ENCODE measurements at places on chromosomes 4 and X. TPM values are rescaled to one million over a fixed set of nuclear protein-coding genes. Genes with fewer than 3 reads are reported as not detected.

CABS1 gene
- total RNA-seq = not detected

GRCh38 chr4:2291705-2292645, 30.1 kb upstream of the MXD4 start:
- no peak for DNase-seq

GRCh38 chr4:70538869-70539268, 20.5 kb downstream of the AMTN start:
- no peak for DNase-seq

DNA sequence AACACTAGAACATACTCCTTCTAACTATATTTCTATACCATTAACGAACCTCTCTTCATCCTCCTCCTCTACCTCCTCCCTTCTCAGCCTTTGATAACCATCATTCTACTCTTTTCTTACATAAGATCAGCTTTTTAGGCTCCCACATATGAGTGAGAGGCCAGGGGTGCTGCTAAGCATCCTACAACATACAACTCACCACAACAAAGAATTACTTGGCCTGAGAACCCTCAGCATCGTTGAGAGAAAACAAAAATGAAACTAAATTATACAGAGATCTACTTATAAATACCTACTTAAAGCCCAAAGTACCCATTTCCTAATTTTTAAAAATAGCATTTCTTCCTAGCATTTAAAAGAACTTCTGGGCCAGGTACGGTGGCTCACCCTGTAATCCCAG, 77.7 kb downstream of the CC2D2A start:
- DNase-seq = no peak

DNA sequence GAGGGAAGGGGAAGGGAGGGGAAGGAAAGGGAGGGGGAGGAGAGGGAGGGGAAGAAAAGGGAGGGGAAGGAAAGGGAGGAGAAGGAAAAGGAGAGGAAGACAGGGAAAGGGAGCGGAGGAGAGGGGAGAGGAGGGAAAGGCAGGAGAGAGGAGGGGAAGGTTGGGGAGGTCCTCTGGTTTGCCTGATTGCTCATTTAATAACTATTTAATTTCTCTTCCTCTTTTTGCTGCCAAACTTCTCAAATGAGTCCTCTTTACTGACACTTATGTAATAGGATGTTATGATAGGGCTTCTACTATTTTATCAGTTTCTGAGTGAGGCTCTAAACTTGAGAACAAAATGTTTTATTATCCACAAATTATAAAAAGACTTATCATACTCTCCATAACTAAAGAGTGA, 35.4 kb upstream of the PPA2 start:
- no peak for DNase-seq

SSX1 gene
- not detected for total RNA-seq

DGAT2L6 gene
- total RNA-seq = not detected

GRCh38 chr4:93659629-93660028, 168.9 kb upstream of the ATOH1 start:
- DNase-seq = no peak

GPRASP3 gene
- not detected for total RNA-seq

DNA sequence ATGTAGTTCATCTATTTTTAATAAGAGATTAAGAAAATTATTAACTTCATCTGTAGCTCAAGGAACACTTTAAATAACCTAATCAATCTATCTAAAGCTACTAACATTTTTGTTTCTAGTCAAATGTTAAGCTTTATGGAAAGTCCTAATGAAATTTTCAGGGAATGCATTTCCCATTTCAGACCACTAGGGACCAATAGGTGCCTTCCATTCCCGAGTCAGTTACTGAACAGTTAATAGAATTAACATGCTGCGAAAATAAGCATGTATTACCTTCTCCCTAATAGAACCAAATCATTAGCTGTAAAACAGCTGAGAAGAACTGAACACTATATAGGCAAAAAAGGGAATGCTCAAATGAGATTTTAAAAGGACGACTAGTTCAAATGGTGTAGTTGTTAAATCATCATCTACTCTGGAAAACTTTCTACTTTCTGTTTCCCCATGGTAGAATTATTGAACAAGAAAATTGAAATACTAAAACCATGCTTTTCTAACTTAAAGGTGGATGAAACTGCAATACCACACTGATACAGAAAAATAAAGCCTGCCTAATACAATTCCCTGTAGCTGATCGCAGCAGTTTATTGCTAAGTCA, 22.5 kb downstream of the STX18 start:
- no peak for DNase-seq

DNA sequence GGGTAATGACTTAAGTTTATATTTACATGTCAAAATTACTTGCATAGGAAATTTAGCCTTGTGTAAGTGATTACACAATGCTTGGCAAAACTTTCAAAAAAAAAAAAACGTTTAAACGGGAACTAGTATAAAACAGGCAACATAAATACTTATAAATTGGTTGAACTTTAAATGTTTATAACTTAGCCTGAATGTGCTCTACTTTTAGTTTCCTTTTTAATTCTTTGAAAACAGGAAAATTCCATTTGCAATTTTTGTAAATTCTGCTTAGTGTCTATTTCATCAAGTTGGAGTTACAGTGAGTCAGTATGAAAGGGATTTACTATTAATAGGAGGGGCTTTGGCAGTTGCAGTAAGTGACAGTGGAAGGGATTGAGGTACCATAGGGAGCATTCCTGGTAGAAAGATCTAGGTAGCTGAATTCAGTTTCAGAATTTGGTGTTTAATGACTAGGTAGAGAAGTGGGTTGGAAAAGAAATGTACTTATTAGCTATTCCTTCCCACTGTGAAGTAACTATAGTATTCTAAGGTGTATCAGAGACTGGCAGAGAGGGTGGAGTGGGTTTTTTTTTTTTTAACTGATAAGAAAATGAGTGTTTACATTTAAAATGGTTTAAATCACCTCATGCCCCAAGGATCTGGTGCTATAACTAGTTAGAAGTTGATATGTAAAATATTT, 2.8 kb downstream of the STAG2 start:
- no peak for DNase-seq

DNA sequence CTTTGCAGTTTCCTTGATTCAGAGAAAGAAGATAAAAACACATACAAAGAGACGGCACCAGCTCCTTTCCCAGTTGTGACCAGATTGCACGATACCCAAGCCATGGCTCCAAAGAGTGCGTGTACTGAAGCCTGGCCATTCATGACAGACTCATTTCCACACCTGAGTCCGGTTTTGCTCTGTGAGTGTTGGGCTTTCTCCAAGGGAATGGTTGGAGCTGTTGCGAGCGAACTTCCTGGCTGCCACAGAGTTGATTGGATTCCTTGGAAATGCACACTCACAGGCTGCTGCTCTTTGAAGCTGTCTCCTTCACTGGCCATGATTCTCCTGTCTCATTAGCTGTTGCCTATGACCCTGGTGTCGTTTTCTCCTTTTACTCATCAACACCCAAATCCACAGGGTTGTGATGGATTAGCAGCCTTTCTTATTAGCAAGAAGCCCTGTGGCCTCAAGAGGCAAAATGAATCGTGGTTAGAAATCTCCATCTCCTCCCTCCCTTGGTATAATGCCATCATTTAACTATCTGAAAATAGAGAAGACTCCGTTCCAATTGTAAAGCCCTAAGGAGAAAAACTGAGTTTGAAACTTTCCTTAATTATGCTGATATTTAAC, 43.9 kb upstream of the BBS12 start:
- DNase-seq = no peak

FSTL5 gene
- total RNA-seq = not detected

GRCh38 chr4:92100975-92101374, 202.8 kb upstream of the GRID2 start:
- no peak for DNase-seq

DNA sequence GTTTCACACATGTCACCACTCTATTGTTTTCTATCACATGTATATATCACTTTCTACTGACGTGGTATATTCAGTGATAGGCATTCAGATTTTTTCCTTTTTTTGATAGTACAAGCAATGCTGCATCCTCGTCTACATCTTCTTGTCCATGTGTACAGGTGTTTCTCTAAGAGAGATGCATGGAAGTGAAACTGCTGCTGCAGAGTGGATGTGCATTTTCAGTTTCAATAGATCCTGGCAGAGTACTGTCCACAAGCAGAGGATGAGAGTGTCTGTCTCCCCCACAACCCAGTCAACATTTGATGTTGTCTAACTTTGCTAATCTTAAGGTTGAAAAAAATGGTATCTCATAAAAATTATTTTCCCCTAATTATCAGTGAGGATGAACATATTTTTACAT, 194.0 kb upstream of the CASK start:
- peak; percentile 36 for DNase-seq

MAGEA6 gene
- total RNA-seq = not detected

- DNase-seq = peak; percentile 55
Measured at GRCh38 chrX:80812176-80812575, 2.5 kb upstream of the BRWD3 start.

GRCh38 chr4:38982361-38983095, 49.7 kb downstream of the TMEM156 start:
- no peak for DNase-seq

GRCh38 chr4:8419222-8420041, 21.1 kb downstream of the ACOX3 start:
- DNase-seq = no peak

DCHS2 gene
- not detected for total RNA-seq

DNA sequence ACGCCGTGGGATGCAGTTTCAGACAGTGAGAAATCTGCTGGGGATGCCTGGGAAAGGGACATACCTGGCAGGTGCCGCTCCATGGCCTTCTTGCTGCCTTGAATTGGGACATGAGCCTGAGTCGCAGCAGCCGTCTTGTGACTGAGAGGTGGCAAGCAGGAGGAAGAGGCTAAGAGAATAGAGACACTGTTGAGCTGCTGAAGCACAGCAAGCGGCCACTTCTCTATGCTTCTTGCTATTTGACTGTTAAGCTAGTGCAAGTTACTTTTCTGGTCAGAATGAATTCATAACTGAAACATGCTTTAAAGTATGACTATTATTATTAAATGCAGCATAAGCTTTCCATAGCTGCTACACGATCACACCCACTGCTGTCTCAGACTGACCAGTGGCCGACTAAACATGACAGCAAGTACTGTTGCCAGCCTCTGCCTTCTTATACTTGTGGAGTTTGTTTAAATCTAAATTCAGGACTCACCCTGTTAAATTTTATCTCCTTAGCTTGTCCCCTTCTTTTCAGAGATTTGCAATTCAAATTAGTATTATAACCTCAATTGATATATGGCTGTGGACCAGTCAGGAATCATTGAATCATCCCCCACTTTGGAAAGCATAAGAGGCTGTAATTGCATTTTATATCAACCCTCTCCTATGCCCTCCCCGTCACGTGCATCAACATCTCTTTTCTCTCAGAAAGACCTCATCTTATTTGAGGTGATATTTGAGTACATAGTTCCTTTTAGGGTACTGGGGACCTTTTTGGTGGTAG, 24.8 kb upstream of the ACSL1 start:
- DNase-seq = peak; percentile 3

DNA sequence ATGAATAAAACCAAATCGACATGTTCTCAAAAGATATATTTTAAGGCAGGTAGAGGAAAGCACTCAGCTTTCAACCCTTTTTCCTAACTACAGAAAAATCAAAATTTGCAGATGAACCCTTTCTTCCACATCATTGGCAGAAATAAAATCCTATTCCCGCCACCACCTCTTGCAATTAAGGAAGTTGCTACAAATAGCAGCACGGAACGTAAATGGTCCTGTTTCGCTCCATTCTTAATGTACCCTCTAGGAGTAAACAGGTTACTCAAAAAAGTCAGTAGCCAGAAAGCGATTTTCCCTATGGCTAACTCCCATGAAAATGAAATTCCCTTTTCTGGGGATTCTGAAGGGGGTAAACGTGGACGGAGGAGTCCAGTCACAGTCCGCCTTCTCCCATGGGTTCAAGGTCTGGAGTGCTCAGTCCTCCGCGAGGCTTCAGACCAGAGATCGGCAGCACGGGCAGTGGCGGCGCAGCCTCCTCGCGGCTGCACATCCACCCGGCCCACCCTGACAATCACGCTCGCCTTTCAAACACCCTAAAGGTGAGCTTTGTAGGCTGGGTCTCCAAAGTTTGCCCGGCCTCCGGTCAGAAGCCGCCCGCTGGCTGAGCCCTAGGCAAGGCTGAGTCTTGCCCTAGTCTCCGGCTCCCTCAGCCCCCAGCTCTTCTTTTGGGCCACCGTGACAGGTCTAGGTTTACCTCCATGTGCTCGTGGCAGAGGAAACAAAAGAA, 1.8 kb downstream of the ATP11C start:
- peak; percentile 53 for DNase-seq

DNA sequence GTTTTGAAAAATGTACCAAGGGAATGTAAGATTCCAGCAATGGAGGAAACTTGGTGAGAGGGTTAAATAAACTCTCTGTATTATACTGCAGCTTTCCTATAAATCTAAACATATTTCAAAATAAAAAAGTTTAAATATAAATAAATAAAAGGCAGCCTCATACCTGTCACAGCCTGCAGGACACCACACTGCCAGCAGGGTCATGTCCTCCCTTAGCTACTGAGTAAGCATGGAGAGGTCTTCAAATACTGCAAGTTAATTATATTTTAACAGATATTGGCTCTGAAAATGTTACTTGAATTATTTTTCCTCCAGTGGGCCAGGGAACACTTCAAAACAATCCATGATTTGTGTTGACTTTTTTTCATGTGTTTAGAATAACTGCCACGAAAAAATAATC, 852.8 kb upstream of the PCDH7 start:
- no peak for DNase-seq

GRCh38 chr4:152938237-152938947, 2.3 kb downstream of the FHDC1 start:
- DNase-seq = no peak

- no peak for DNase-seq
Measured at GRCh38 chrX:45850775-45851433, 650.2 kb upstream of the DIPK2B start.

FHIP1A gene
- total RNA-seq = not detected

GRCh38 chrX:3638280-3638873, 75.1 kb downstream of the PRKX start:
- DNase-seq = peak; percentile 18

DNA sequence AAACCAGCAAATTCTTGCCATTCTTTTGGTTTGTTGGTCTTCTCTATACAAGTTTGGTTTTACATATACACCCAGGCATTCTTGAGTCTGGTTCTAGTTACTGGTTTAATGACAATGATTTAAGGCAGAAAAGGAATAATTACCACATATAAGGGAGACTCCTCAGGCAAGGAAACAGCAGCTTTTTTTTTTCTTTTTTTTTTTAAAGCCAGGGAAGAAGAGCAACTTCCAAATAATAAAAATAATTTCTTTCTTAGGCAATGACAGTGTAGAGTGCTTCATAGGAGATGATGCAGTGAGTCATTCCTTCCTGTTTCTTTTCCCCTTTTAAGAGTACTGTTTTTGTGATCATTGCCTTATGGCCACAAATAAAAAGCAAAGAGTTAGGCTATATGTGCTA, 289.7 kb downstream of the DKK2 start:
- DNase-seq = no peak

DNA sequence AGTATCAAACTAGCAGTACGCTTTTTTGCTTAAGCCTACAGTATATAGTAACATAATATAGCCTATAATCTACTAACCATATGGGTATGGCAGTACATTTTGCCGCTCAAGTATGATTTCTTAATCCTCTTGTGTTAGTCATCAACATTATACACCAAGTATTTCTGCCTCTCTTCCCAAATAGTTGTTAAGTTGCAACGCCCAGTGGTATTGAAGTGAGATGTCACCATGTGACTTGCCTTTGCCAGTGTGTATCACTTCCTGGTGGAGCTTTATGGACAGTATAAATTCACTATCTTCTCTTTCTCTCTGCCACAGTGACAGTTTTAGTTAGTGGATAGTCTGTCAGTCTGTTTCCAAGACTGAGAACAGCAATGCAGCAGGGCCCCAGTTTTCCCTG, 535.5 kb downstream of the PDHA2 start:
- no peak for DNase-seq

GRCh38 chrX:26557691-26558321, 341.8 kb downstream of the MAGEB5 start:
- DNase-seq = no peak

RAB40A gene
- total RNA-seq = 0.38 TPM

PDZD11 gene
- total RNA-seq = 30.3 TPM

- DNase-seq = peak; percentile 41
Measured at GRCh38 chr4:20395160-20395773, 143.6 kb downstream of the SLIT2 start.
